ENCODE measurements at places on chromosomes 1 and 21.

DNA sequence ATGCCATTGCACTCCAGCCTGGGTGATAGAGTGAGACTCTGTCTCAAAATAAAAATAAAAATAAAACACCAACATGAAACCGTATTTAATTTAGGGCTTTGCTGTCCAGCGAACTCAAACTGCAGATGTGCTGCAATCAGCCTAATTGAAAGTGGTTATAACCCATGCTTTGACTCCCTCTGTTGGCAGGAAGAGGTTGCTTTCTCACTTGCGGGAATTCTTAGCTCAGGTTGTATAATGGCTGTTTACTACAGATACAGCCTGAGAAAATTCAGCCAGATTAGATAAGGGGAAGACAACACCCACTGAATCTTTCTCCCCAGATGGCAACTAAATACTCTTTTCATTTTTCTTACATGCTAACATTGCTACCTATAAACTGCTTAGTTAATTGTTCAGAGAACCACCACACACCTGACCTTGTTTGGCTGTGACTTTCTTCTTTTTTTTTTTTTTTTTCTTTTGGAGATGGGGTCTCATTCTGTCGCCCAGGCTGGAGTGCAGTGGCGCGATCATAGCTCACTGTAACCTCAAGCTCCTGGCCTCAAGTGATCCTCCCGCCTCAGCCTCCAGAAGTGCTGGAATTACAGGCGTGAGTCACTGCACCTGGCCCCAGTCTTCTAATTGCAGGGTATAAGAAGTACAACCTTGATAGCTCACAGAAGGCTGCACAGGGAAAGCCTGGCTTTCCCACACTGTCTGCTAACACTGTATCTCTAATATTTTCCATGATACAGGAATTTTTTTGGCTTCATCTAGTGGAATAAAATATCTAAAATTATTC lies 34.6 kb downstream of the DNTTIP2 start:
- peak; percentile 79 for DNase-seq

GRCh38 chr1:84855168-84855567 lies 37.8 kb downstream of the LPAR3 start:
- DNase-seq = peak; percentile 35

- DNase-seq = no peak
Measured at GRCh38 chr21:39377444-39378050, 28.7 kb upstream of the HMGN1 start.

GRCh38 chr1:247281001-247281574 lies 25.2 kb downstream of the VN1R5 start:
- no peak for DNase-seq

- peak; percentile 64 for DNase-seq
Measured at GRCh38 chr1:925561-926421, 2.1 kb downstream of the SAMD11 start.

DNA sequence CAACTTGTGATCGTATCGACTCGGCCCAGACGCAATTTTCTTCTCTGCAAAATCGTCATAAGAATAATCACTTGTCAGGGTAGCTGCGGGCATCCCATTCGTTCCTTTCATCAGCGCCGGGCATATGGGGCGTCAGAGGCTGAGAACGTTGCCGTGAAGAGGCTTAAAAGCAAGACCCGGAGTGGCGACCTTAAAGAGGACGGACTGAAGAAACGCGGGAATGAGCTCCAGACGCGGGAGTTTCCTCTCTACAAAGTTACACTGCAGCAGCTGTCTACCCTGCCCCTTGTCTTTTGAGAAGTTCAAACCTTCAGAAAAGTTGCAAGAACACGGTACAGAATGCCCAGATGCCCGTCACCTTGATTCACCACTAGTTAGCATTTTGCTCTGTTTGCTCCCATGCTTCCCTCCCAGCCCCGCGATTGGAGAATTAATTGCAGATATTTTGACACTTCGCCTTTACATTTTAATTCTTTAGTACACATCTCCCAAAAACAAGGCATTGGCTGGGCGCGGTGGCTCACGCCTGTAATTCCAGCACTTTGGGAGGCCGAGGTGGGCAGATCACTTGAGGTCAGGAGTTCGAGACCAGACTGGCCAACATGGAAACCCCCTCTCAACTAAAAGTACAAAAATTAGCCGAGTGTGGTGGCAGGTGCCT lies 967 bp downstream of the CENPS start:
- peak; percentile 10 for DNase-seq

DNA sequence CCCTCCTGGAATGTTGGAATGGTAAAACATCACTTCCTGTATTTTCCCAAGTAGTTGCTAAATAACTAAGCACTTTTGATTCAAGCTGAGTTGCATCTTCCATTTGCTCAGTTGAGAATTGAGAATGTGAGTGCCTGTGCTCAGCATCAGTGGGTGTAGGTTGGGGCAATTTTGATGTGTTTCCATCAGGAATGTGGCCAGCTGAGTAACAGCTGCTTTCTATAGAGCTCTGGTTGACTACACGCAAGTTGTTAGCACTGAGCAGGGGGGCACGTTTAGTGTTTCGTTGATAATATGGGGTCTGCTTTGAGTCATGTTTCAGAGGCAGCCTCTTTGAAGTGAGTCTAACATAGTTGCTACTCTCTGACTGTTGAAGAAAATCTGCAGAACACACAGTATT lies 41.5 kb downstream of the LRRC53 start:
- no peak for DNase-seq

DNA sequence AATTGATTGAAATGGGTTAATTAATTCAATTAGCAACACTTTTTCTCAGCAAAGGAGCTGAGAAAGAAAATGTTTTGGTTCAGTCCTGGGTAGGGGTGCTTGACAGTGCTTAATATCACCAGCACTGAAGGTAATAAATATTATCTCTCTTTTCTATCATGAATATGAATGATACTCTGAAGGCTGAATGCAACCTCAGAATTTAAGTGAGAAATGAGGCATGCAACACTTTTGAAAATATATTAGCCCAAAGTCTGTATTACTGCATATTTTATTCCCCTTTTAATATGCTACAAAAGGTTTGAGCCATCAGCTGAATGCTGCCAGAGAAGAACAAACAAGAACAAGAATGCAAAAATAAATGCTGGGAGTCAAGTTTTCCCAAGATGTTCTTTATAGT lies 52.0 kb upstream of the SAMSN1 start:
- DNase-seq = no peak

DNA sequence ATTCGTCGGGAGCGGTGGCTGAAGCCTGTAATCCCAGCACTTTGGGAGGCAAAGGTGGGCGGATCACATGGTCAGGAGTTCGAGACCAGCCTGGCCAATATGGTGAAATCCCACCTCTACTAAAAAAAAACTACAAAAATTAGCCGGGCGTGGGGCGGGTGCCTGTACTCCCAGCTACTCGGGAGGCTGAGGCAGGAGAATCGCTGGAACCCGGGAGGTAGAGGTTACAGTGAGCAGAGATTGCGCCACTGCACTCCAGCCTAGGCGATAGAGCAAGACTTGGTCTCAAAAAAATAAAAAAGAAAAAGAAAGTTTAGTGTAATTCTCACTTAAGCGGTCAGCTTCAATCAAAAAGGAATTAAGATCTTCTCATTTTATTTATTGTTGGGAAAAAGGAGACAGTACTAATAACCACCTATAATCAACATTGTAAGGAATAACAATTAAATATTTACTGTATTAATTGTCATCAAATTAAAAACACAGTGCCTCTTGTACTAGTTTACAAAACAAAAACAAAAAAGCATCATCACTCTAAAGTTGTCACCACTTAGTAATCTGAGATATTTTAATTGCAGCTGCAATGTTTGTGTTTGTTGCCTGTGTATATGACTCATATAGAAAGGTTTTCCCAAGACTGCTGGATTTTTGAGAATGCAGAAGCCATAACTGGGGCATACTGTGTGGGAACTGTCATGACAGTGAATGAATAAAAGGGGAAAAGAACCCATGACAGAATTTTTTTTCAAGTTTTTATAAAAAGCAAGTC lies 3.7 kb downstream of the FBXO42 start:
- DNase-seq = peak; percentile 83

GRCh38 chr1:169802888-169803287 lies 8.2 kb upstream of the METTL18 start:
- no peak for DNase-seq

DNA sequence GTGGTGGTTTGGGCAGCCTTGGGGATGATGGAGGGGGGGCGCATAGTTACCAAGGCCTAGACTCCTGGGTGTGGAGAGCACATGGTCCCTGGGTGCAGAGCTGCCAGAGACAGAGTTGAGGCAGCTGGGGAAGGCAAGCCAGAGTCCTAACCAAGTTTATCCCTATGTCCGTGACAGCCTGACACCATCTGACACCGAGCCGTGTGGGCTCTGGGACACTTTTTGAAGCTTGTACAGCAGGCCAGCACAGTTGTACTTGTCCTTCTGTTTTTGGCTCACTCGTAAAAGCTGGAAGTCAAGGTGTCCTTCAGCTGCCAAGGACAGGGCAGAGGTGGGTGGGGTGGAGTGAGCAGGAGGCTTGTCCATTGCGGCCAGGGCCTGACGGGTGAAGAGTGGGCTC lies 28.5 kb downstream of the SLC26A9 start:
- no peak for DNase-seq

- DNase-seq = no peak
Measured at GRCh38 chr1:59819566-59820438, 5.1 kb downstream of the HOOK1 start.

DNA sequence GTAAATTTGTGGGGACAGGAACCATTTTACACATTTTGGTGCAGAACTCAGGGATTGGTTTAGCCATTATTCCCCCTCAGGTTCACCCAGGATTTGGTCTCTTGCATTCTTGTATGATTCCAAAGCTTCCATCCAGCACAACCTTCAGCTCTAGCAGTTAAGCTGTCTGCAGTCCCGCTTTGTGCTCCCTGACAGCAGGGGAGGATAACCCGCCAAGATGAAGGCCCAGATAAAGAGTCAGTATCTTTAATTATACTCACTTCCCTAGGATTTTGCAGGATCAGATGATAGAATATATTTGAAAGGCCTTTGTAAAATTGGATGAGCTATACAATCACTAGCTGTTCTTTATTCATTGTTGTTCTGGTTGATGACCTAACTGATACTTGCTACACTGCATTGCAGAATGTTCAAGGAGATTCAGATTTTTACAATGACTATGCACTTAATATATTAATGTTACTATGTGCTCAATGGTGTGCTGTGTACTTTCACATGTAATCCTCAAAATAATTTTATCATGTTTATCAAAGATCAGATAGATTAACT lies 49.8 kb downstream of the SLC16A1 start:
- DNase-seq = no peak

- no peak for DNase-seq
Measured at GRCh38 chr1:208178091-208178529, 66.1 kb downstream of the PLXNA2 start.

GRCh38 chr1:2259668-2260402 lies 31.7 kb downstream of the SKI start:
- no peak for DNase-seq

- DNase-seq = no peak
Measured at GRCh38 chr1:48450505-48450904, 21.5 kb downstream of the SPATA6 start.

GRCh38 chr1:63277195-63278192 lies 44.9 kb upstream of the FOXD3 start:
- DNase-seq = no peak

DNA sequence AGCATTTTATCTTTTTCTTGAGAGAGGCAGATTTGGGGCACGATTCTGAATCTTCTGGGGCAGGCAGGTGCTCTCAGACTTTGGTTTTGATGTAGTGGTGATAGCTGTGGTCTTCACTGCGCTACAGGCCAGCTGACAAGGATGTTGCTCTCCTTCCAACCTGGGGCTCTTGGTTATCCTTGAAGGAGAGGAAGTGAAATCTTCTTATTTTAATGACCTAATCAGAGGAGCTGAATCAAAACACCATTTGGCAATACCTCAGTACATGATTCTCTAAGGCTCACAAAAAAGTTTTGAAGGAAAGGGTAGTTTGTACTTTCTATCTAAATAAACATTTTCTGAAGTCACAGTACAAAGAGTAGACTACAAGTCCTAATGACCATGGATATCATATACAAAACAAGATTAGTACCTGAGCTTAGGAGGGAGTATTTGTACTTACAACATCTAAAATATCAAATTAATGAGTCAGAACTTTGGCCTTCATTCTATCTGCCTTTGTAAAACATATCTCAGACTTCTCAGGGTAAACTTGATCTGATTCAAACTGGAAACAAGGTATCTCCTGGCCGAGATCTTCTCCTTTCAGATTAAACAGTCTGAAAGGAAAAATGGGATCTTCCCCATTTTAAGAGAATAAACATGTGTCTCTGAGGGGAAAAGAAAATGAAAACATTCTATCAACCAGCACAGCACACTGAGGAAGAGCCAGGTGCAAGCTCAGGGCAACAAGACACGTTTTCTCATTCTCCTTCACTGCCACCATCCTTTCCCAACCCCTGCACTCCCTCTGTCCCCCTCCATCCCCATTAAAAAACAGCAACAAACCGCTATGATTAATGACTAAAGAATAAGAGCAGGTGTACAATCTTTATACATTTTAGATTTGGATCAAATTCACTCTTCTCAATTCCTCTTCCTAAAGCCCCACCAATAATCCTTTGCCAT lies 69.2 kb downstream of the SH3GLB1 start:
- DNase-seq = no peak

DNA sequence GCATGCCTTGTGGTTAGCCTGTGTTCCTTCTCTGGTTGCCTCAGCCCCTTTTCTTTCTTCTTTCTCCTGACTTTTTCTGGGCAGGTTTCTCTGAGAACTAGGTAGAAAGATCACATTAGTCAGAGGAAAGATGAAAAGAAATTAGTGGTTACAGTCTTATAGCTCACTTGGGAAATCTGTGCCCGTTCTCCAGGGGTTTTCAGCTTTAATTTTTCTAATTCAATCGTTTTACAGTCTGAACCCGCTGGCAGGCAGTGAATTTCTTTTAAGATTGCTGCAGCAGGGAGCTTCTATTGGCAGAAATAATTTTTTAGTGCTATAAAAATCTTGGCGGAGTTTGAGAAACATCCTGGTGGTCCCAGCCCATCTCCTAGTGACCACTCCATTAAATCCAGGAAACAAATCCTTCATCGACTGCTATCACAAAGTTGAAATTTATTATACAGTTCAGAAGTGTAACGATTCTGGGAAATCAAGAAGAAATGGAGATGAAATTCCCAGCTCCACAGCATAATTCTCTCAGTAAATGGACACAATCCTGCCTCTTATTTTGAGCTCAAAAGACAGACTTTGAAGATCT lies 113.1 kb downstream of the PCP4 start:
- no peak for DNase-seq

GRCh38 chr1:84995484-84996334 lies 1.2 kb downstream of the MCOLN2 start:
- no peak for DNase-seq

GRCh38 chr1:239912471-239912870 lies 179.2 kb upstream of the FMN2 start:
- DNase-seq = peak; percentile 57

DNA sequence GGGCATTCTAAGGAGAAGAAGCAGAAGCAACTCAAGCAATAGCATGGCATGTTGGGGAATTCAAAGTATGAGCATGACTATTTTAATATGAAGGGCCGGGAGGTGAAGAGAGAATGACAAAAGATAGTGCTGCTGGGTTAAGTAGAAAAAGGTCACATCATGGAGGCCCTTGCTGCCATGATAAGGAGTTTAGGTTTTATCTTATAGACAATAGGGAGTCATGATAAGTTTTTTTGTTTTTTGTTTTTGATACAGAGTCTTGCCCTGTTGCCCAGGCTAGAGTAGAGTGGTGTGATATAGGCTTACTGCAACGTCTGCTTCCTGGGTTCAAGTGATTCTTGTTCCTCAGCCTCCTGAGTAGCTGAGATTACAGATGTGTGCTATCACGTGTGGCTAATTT lies 3.1 kb downstream of the BNIPL start:
- DNase-seq = no peak

- DNase-seq = no peak
Measured at GRCh38 chr1:37317870-37318467, 156.4 kb upstream of the ZC3H12A start.
